Thyroid gland (tissue), 4 donors: ENCODE measurements at places on chromosomes 7 and 10. TPM values are rescaled to one million over a fixed set of nuclear protein-coding genes. Genes with fewer than 3 reads are reported as not detected.

The EPHA1 gene
- 7.5 TPM for total RNA-seq

DNA sequence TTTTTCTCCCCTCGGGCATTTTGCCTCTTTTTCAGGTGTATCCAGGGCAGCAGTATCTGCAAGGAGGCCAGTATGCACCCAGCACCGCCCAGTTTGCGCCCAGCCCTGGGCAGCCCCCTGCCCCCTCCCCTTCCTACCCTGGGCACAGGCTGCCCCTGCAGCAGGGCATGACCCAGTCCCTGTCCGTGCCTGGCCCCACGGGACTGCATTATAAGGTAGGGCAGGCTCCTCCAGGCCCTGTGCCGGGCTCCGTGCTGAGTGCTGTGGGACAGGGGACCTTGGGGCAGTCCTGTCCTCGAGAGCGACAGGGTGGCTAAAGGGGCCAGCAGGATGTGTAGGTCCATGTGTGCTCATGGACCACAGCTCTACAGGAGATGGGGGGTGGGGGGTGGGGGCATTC, 10.6 kb downstream of the ZMIZ2 start:
- DNase-seq, result no peak

The ZNF503 gene
- 11.0 TPM for total RNA-seq

GRCh38 chr7:120996333-120996987, 7.9 kb downstream of the CPED1 start:
- peak; percentile 37 for DNase-seq

DNA sequence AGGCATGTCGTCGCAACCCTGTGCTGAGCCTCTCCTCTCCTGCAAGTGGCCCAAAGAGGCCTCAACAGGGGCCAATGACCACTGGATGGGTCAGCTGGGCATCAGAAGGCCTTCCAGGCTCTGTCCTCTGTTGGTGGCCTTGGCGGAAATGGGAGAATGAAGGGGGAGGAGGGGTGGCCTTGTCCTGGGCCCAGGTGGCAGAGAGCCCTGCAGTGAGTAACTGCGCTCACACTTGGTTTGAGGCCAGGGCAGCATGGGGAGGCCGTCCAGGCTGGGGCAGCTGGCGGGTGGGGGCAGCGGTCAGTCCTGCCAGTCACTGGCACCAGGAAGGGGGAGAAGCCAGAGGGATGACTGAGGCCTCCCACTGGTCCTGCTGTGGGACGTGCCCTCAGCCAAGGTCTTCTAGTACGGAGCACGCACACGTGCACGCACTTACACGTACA, 59.8 kb downstream of the LHPP start:
- DNase-seq, result no peak

The MACROH2A2 gene
- 10.9 TPM for total RNA-seq

The HABP2 gene
- not detected for total RNA-seq

DNA sequence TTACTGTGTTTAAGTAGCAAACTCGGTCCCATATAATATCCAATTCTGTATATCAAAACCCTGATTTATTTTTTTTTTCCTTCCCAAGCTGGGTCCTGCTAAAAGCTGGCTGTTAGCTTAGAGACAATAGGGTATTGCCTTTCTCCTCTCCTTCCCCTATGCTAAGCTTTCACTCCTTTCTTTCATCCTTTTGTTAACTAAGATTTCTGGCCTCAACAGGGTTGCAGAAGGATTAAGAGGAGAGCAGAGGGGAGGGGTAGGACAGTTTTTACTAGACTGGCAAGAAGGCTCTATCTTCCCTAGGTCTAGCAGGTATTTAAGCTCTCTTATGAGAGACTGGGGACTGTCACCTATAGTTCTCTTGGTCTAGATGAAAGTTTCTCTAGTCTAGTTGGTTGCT, 229.2 kb downstream of the KCND2 start:
- DNase-seq, result no peak

- DNase-seq, result no peak
Measured at GRCh38 chr7:121204537-121204936, 124.3 kb upstream of the WNT16 start.

DNA sequence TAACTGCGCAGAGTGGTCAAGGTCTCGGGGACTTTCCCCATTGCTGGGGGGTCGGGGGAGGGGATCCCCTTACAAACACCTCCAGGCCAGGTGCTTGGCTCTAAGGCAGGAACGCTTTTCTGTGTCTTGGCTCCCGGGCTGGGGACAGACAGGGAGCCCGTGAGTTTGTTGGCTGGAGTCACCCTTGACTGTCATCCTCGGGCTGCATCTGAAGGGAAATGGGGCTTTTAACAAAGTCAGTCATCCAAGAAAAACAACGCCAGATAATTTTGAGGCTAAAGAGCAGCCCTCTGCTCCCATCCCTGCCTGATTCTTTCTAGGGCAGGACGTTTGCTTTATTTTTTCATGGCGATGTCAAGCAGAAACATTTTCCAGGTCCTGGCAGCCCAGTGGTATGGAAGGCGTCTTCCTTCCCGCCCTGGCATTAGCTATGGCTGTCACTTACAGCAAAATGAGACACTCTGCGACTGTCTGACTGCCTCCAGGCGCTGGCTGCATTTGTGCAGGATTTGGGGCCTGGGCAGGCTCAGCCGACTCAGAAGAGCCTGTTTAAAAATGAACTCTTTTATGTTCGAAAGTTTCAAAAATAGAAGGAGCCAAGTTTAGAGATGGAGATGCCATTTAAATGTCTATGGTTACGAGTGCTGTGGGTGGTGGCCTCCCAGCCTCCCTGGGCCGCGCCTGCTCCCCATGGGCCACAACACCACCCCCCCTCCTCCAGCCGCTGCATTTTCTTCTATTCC, 54.7 kb upstream of the TNS3 start:
- no peak for DNase-seq

GRCh38 chr7:129535896-129536295, 33.6 kb downstream of the SMKR1 start:
- DNase-seq, result no peak

- DNase-seq, result no peak
Measured at GRCh38 chr10:95279042-95279820, 11.6 kb downstream of the PDLIM1 start.

The SUMF2 gene
- total RNA-seq, result 166 TPM

The LRRD1 gene
- total RNA-seq, result 0.20 TPM

The TAC1 gene
- total RNA-seq, result 1.2 TPM

The MEIG1 gene
- total RNA-seq, result not detected

The ADCK2 gene
- 24.6 TPM for total RNA-seq

DNA sequence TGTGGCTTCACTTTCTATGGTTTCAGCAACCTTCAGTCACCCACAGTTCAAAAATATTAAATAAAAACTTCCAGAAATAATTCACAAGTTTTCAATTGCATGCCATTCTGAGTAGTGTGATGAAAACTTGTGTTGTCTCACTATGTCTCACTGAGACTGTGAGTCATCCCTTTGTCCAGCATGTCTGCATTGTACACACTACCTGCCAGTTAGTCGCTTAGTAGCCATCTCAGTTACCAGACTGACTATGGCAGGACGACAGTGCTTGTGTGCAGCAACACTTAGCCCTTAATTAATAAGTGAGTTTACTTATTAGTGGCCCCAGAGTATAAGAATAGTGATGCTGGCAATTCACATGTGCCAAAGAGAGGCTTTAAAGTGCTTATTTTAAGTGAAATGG, 22.5 kb downstream of the CCDC186 start:
- DNase-seq, result no peak

- DNase-seq, result peak; percentile 67
Measured at GRCh38 chr7:68216051-68216450, 1219.4 kb downstream of the TYW1 start.

DNA sequence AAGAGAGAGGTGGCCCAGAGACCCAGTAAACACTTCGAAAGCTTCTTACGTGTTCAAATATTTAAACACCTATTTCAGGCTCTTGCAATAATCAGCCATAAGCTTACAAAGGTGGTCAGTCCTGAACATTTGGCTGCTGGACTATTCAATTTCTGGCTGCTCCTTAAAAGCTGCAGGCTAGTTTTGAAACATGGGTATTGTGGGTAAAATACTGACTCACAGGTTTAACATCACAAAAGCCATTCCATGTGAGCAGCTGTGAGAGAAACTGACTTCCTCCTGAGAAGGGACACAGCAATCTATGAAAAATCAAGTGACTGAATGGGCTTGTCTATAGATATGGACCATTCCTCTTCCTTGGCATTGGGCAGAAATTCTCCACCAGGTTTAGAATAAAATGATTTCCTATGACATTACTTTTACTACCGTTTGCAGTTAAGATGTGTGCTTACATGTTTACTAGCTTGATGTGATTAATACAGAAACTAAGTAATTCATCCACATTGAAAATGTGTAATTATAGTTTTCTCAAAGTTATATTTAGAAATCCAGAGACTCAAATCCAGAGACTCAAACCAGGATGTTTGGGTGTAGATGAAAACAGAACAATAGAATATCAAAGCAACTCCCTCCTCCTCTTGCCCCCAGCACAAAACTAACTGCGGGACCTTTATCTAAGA, 252.3 kb downstream of the GATA3 start:
- DNase-seq, result no peak

DNA sequence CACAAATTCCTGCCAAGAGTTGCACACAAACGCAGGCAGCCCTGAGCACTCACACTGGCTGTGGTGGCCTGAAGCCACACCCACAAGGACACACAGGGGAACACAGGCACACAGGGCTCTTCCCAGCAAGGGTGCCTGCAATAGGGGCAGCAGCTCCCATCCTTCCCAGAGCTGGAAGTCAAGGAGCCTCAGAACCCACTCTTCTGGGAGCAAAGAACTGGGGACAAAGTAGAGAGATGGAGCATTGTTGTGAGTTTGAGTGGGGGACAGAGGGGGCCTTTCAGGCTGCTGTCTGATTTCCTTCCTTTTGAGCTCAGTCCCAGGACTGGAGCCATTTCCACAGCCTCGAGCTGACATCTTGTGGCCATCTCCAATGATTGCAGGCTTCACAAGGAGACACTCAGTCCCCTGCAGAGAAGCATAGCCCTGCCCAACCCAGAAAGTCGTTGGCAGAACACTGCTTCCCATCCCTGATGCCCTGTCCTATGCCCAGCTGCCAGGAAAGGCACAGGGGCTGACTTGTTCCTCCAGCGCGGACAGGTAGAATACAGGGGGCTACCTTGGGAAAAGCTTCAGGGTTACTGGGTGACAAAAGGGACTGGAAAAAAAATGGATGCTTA, 34.4 kb upstream of the SLF2 start:
- DNase-seq, result peak; percentile 41

The ZNF425 gene
- 3.3 TPM for total RNA-seq

- no peak for DNase-seq
Measured at GRCh38 chr7:131020759-131021261, 286.8 kb upstream of the KLF14 start.

The SLC26A3 gene
- 0.45 TPM for total RNA-seq

GRCh38 chr7:81526971-81527370, 242.9 kb downstream of the HGF start:
- no peak for DNase-seq

The LARP4B gene
- total RNA-seq, result 68.6 TPM

DNA sequence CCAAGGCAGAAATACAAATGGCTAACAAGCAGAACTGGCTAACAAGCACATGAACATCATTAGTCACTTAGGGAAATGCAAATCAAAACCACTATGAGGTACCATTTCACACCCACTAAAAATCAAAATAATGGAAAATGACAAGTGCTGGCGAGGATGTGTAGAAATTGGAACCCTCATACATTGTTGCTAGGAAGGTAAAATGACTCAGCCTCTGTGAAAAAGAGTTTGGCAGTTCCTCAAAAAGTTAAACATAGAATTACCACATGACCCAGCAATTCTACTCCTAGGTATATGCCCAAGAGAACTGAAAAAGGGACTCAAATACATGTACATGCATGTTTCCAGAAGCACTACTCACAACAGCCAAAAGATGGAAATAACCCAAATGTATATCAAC, 52.8 kb upstream of the ANAPC16 start:
- no peak for DNase-seq

- no peak for DNase-seq
Measured at GRCh38 chr7:5652829-5653228, 128.6 kb downstream of the RNF216 start.

The PNLIPRP3 gene
- 0.11 TPM for total RNA-seq

DNA sequence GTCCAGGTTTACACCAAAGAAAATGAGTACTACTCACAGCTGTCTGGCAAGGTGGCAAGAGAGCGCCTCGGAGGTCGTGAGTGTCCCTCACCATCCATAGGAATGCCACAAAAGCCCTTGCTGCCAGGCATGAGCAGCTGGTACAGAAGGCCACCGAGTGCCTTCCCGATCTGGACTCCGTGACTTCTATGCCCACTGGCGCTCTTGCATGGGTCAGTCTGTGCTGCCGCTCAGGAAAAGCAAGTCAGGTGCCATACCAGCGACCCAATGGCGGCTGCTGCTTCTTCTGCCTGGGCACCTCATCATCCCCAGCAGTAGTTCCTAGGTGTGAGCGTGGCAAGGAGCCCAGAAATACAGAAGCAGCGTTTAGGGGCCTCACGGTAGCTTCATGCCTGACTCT, 11.7 kb downstream of the TBXAS1 start:
- no peak for DNase-seq

DNA sequence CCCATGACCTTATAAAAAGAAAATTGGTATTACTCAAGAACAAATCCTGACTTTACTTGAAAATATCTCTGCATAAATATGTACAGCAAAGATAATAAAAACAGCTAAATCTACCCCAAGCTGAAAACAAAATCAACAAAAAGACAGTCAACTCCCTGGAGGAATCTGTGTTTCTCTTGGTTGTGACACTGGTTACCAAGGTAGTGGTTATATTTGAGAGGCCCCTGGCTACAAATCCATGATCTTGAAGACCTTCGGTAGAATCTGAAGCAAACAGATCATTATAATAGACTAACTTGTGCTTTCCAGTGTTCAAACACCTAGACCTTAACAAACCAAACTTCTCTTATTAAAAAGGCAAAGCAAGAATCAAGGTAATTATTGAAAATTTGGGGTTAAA, 123.9 kb upstream of the SGCE start:
- no peak for DNase-seq

- DNase-seq, result no peak
Measured at GRCh38 chr10:93131986-93132385, 58.3 kb downstream of the CYP26A1 start.

- no peak for DNase-seq
Measured at GRCh38 chr7:131570401-131570800, 14.0 kb upstream of the PODXL start.

DNA sequence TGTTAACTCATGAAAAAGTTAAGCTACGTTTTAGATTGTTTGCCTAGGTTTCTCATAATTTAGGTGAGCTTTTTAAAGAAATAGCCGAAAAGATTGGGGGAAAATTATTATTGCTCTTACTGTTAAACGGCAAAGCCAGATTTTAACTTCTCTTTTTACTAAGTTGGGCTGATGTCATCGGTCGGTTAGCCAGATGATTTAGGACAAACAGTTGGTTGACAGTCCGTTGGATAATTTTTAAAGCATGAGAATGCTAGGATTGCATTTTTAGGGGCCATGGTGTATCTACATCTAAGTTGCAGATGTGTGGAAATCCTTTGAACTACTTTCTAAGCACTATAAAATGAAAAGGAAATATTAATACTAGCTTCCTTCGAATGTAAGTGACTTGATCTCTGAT, 280.9 kb upstream of the AKR1E2 start:
- no peak for DNase-seq
